ENCODE measurements at places on chromosomes 3 and 15. TPM values are rescaled to one million over a fixed set of nuclear protein-coding genes. Genes with fewer than 3 reads are reported as not detected.

- DNase-seq, result no peak
These were observed 9.9 kb downstream of the RARB start for GRCh38 chr3:25437953-25438352.

The CHRNA7 gene
- 0.81 TPM for total RNA-seq

DNA sequence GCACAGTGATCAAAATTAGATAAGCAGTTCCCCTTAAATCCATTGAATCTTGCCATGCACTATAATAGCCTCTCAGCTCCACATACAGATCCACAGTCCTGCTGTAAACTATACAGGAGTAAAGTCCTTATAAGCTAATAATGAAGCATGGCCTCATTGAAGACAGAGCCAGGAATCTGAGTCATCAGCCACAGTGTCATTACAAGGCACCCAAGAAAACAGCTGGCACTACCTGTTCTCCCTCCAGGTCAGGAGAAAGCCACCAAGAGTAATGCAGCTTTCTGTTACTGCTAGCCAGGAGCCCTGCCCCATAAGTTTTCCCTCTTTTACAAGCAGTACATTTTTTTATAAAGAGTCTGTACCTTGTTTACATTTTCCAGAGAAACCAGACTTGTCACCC, 27.3 kb downstream of the WDR49 start:
- DNase-seq, result no peak

DNA sequence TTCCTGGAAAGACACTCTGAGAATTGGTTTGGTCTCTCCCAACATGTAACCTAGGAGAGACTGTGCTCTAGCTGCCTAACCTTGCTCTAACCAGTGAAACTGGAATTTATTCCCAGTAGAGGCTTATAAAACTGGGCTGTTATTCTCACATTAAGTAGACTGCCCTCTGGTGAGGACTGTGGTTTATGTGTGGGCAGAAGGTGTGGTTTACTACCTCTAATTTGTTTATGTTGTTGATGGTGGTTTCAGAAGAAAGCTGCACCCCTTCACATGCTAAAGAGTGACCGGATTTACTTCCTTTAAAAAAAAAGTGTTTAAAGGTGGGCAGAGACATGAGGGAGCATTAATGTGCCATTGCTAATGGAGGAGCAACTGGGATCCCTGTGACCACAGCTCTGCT, 273.2 kb downstream of the MECOM start:
- DNase-seq, result no peak

The LRRN1 gene
- not detected for total RNA-seq

- DNase-seq, result no peak
These were observed 746.6 kb upstream of the CFAP20DC start for GRCh38 chr3:59796456-59796855.

DNA sequence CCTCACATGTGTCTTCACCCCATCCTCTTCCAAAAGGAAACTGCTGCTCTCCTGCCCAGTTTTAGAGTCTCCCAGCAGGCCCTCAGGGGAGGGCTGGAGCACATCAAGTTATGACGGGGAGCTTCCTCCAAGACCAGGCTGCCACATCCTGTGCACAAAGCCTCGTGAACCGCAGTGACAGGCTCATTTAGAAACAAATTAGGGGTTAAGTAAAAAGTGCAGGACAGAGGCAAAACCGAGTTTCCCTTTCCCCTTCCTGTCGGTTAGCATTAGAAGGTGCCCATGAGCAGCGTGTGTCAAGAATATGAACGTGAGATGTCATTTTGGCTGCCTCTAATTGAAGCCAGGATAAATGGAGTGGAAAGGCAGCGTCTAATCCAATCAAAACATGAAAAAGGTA, 199.7 kb downstream of the ARRDC4 start:
- no peak for DNase-seq

The CDC25A gene
- total RNA-seq, result 0.81 TPM

The NSUN3 gene
- total RNA-seq, result 7.5 TPM

GRCh38 chr3:134369861-134370596, 4.2 kb downstream of the AMOTL2 start:
- no peak for DNase-seq

DNA sequence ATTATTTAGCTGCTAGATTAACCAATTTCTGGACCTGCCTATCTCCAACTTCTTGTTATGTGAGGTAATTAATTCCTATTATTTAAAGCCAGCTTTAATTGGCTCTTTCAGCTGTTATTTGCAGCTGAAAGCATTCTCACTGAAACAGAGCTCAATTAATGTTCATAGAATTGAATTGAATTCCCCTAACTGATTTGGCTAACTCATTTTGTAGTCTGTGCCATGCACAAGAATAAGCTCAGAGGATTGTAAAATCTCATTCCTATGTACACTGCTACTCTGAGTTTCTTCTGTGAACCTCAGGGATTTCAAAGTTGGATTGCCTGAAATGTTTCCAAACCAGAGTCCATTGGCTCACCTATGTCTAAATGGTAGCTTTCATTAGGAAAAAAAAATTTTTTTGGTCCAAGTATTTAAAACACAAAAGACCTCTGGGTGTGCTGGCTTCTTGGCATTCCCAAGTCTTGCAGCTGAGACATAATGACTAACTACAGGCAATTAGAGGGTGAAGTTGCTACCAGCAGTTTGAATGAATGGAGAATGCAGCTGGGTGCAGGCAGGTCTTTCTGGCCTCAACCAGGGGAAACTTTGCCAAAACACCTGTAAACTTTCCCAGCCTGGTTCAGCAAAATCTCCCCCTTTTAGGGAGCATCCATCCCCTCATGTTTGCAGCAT, 134.3 kb downstream of the EDEM1 start:
- DNase-seq, result no peak

The DUOX1 gene
- 1.6 TPM for total RNA-seq

- DNase-seq, result no peak
These were observed 34.6 kb upstream of the GPR149 start for GRCh38 chr3:154464440-154465190.

DNA sequence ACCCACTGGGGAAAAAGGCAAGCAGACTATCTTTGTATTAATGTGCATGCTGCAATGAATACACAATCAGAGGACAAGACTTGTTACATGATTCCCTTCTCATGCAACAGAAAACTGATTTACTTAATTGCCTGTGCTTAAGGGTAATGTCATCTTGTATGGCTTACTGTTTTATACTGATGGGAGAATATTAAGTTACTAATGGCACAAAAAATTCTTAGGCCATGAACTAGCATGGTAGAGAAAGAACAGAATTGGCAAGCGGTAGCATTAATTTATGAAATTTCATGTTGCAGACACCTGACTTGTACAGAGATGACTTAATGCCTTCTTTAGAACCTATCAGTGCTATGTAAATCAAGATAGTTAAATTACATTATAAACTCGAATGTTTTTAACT, 282.3 kb downstream of the CNTN3 start:
- DNase-seq, result no peak

DNA sequence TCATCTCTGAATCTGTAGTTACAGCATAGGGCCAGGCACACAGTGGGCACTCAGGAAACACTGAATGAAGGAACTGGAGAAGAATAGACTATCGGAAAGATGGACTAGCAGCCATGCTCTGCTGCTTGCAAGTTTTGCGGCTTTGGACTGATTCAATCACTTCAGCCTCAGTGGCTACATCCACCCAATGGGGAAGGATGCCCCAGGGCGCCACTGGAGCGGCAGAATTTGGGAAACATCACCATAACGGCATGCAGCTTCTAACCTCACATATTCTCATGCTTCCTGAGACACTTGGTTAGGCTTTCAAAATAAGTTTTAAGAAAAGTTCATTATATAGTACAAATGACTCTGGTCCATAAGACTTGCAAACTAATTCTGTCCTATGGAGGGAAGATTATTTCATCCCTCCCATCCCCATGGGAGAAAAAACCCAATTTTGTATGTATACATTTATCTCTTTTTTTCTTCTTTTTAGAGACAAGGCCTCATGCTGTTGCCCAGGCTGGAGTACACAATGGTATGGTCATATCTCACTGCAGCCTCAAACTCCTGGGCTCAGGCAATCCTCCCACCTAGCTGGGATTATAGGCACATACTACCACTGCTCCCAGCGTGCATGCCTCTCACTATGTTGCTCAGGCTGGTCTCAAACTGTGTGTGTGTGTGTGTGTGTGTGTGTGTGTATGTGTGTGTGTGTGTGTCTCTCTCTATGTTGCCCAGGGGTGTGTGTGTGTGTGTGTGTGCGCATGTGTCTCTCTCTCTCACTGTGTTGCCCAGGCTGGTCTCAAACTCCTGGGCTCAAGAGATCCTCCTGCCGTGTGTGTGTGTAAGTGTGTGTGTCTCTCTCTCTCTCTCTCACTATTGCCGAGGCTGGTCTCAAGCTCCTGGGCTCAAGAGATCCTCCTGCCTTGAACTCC, 4.1 kb upstream of the FANCD2 start:
- no peak for DNase-seq

The SPTBN5 gene
- total RNA-seq, result 5.6 TPM

GRCh38 chr3:135199137-135199536, 404.1 kb downstream of the EPHB1 start:
- no peak for DNase-seq
